ENCODE measurements at places on chromosomes 7 and 10.

DNA sequence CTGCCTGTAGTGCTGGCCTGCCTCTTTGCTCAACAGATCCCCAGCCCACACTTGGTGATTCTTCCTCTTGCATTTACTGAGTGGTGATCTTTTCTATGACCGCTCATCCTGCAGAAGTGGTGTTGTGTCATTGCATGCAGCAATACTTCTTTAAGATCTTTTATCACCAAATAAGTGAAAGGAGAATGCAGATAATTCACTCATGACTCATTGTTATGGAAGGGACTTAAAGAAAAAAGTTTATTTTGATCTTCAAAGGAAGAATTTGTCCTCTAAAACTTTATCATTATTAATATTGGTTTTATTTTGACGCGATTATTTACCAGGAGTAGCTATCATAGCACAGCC is 489.1 kb upstream of the CELF2 start:
- no peak for DNase-seq

DNA sequence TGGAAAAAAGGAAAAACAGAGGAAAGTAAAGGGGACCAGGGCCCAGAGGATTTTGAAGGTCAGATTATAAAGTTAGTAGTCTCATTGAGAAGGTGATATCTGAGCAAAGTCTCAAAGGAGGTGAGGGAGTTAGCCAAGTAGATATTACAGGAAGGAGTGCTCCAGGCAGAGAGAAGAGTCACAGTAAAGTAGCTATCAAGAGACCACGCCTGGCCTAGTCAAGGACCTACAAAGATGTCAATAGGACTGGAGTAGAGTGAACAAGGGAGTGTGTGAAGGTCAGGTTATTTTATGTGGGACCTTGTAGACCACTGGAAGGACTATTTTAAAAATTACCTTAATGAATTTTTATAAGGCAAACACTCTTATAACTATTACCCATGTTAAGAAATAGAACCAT is 64.8 kb downstream of the TPST1 start:
- no peak for DNase-seq

DNA sequence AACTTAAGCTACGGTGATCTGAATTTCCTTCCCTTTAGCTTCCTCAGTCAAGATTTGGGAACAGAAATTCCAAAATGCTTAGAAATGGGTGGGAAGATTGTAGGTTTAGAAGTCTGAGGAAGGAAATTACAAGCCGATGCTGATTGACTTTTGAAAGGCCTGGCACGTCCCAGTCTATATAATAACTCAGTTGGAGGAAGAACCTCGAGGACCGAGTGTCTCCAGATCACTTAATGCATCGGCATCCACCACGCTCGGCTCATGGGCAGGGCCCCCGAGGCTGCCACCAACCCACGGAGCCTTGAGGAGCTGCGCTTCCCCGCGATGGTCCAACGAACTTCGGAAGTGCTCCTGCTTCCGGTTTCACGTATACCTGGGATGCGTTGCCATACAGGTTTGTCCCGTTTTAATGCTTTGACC is 10.4 kb upstream of the SP8 start:
- no peak for DNase-seq

GRCh38 chr10:98367604-98368451 is 47.2 kb downstream of the PYROXD2 start:
- DNase-seq: no peak

DNA sequence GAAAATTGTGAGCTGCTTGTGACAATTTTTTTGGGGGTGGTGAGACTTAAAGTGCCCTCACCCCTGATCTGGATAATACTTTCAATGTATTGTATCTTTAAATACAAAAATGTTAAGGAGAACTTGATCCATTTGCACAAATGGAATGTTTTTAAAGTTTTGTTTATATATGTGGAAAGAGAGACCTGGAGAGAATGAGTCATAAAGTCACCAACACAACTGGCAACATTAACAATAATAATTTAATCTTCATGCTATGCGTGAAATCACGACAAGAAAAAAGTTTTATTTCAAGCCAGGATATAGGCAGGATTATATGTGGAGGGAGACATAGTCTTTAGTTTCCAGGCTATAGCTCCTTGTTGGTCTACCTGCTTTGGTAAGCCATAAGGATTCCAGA is 537.5 kb downstream of the GPAM start:
- DNase-seq: no peak
